RWPE2 (cell line): ENCODE measurements at places on chromosomes 3 and 15.
A peak's percentile ranks its signal among the peaks of the same experiment; 100 is the strongest.

DNA sequence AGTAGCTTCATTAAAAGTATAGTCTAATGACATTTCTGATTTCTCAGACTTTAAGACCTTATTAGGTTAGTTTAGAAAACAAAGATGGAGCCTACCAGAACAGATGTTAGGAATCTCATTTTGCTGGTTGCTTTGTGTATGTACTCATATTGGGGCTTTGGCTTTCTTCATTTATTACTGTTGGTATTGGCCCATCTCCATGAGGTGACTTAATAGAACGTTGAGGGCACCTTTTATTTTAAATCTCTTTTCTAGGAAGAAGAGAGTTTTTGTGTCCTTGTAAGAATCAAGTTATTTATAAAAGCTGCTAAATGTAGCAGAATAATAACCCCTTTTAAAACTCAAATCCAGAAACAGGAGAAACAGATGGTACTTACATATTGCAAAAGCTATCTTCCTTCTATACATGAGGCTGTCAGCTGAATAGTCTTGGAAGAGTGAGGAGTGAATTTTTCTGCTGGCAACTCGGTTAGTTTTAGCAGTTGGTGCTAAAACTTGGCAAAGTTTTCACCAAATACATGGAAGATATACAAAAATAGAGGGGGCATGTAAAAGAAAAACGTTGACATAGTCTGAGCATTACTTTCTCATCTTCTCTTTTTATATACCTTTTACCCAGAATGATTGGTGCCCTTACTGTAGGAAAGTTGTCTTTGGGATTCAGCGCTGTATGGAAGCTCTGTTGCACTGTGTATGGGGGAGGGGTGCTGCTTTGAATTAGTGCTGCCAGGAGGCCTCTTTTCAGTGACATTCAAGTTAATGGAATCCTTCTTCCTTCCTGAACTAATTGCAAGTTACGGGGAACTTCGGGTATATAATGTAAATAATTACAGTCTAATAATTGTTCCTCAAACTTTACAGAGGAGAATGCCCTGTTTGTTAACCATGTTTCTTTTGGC lies 35.8 kb downstream of the CTNNB1 start:
- no peak for DNase-seq

DNA sequence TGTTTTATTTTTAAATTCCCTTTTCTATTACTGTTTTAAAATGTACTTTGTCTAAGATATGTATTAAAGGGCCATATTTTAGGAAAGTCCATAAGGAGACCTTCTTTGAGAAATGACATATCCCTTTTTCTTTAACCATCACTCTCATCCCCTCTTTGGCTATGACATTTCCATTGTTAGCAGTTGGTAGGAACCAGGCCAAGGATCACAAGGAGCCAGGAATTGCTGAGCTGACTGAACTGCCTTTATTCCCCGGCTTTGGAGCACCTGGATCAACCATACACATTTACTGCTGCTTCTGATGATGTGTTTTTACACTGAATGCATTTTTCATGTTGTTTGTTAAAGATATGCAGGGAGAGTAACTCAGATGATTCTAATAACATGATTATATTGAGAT lies 79.7 kb downstream of the HHLA2 start:
- DNase-seq: no peak

DNA sequence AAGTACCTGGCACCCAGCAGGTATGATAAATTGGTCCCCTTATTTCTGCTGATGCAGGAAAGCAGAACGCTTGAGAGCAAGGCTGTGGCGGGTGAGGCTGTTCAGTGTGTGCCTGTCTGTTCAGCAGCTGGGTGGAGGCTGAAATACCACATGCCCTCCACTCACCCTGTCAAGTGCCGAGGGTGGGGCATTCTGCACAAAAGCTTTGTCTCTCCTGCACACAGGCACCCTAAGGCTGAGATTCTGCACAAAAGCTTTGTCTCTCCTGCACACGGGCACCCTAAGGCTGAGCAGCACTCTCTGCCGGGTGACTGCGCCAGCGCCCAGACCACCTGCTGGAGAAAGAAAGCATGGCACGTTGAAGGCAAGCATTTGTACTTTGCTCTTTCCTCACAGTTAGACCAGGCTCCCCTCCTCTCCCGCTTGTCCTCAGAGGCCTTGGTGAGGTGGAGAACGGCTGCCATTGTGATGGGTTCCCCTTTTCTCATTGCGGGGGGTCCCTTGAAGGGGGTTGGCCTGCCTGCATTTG lies 97.5 kb downstream of the BDH1 start:
- no peak for DNase-seq

GRCh38 chr3:190229632-190230424 lies 92.4 kb downstream of the CLDN1 start:
- DNase-seq: no peak

GRCh38 chr3:68876112-68876713 lies 56.1 kb downstream of the TAFA4 start:
- DNase-seq: no peak

DNA sequence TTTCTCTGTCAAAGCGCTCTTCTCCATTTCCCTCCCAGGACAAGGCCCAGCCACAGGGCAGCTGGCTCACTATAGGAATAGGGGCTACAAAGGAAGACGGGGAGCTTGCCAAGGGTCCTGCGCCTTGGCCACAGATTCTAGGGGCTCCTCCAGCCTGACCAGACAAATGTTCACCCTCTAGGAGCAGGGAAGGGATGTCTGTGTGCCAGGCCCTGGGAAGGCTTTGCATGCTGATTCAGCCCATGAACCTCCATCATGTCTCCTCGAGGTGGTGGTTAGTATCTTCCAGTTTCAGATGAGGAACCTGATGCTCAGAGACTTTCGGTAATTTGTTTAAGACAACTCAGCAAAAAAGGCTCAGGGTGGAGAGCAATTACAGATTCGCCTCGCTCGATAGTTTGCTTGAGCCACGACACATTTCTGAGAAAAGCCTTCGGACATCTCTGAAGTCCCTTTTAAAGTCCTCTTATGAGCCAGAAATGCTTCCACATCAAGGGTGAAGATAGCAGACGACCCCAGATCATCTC lies 110.0 kb downstream of the XXYLT1 start:
- DNase-seq: no peak

GRCh38 chr3:122621112-122621511 lies 43.7 kb downstream of the PARP15 start:
- DNase-seq: no peak

GRCh38 chr3:129366312-129366831 lies 62.1 kb downstream of the EFCAB12 start:
- DNase-seq: no peak

- DNase-seq: peak; percentile 49
Measured at GRCh38 chr3:52402706-52403270, 42.1 kb downstream of the SEMA3G start.

DNA sequence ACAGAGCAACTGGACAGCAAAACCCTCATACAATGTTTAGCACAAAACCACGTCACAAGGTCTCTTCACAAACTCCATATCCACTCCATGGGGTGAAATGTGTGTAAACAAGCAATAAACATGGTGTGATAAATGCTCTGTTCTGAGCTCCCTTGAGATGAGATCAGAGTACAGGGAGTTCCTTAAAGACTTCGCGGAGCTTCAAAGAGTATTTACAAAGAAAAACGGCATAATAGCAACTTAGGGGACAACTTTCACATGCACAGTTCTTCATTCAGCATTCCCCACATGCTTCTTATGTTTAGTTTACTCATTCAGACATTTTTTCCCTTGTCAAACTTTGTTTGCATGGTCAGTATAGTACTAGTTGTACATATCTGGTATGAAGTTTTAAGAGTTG lies 52.5 kb upstream of the SUCLG2 start:
- no peak for DNase-seq

- DNase-seq: no peak
Measured at GRCh38 chr3:169748670-169749069, 16.2 kb downstream of the TERC start.
